ENCODE measurements at places on chromosomes 12 and 14. TPM values are rescaled to one million over a fixed set of nuclear protein-coding genes. Genes with fewer than 3 reads are reported as not detected.

Gene CCDC38
- total RNA-seq: not detected

DNA sequence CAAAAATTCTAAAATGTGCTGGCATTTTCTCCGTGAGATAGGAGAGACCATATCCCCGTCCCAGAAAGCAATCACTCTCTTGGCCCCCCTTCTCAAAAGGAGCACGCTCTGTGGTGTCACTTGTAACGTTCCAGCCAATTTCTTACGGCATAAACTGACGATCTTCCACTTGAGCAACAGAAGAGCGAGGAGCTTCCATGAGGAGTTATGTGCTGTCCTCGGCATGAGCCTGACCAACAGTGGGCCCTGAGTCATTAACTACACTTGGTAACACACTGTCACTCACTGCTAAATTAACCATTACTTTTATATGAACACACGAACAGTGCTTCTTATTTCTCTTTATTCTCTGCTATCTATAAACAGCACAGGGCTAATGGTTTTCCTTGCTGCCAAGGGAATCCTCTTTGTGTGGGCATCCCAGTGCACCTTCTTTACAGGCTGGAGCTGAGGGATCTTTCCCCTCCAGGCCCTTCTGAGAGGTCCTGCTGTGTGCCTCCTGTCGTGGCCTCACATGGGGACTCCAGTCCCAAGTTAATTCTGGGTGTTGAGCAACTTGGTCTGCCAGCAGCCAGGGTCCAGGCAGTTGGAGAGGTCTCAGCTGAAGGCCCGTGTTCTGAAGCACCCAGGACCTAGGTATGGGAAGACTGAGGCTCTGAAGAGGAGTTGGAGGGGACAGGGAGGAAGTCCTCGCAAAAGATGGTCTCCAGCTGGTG lies 9.4 kb downstream of the SLC6A13 start:
- no peak for DNase-seq

Gene LYZ
- 20.7 TPM for total RNA-seq

- DNase-seq: no peak
Observed at GRCh38 chr12:40287369-40287975, 62.7 kb downstream of the LRRK2 start.

Gene GNB3
- total RNA-seq: 3.6 TPM

- DNase-seq: no peak
Observed at GRCh38 chr14:59126714-59127436, 61.6 kb upstream of the DAAM1 start.

DNA sequence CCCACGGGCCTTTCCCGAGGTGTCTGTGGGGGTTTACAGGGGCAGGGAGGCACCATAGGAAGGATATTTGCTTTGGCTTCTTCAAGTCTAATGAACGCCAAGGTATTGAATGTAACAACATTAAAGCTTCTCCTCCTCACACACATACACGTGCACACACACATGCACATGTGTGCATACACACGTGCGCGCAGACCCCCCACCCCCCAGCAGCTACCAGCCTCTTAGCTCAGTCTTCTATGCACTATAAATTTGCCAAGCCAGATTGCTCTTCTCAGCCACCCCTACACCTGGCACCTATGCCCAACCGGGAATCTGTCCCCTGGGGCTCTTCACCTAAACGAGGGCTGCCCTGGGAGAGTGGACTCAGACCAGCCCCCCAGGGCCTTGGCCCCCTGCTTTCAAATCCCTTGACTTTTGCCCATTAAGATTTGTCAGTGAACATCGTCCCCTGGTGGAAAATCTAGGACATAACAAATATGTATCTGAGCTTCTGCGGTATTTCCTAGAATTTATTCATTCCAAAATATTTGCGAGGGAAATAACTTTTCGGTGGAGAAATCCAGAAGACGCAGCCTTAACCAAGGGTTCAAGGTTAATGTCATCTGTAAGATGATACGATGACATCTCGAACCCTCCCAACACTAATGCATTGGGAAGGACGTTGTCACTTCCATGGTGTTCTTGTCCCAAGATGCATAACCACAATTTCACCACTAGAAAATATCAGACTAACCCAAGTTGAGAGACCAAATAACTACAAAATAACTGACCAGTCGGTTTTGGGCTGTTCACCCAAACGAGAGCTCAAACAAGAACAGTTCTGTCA lies 330.4 kb downstream of the MED13L start:
- no peak for DNase-seq

- DNase-seq: no peak
Observed at GRCh38 chr12:4858386-4858785, 51.3 kb upstream of the KCNA1 start.

Gene PTHLH
- total RNA-seq: 1.8 TPM

Gene IFI27
- 282 TPM for total RNA-seq

GRCh38 chr12:72271451-72272090 lies 599 bp upstream of the TRHDE start:
- DNase-seq: peak; percentile 75

GRCh38 chr12:62301799-62302133 lies 41.6 kb downstream of the USP15 start:
- DNase-seq: no peak

Gene SMCO2
- 0.67 TPM for total RNA-seq

DNA sequence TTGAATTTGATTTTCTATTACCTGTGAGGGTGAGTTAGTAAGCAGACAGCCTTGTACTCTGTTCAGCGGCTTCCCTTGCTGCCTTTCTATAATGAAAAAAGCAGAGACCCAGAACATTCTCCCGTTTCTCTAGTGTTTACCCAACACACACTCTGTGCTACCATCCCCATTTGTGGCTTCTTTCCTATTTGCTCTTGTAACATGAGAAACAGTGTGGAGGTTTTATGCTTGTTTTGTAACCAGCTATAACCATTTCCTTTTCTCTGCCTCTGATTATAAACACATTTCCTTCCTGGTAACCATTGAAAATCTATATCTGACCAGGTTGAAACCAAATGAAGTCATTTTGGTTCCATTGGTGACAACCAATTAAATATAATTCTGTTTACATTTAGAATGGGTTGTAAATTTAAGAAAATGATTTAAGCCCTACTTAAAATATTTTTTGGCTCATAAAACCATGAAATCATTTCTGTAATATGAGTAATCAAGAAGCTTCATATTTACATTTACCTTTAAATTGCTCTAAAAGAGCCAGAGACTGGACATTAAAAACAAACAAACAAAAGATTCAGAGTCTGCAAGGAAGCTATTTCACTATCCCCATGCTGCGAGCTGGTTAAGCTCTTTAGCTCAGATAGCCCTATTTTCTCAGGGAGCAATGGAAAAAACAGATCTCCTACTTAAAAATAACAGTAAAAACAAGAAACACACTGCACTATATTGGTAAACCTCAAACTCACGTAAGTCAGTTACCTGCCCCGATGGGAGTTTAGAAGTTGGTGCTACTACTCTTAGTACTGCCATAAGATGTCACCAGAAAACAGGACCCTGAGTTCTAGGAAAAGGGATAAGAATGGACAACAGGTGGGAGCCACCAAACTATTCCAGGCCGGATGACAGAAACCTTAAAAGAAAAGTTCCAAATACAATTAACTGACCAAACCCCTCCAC lies 206.5 kb upstream of the EEA1 start:
- no peak for DNase-seq

GRCh38 chr12:105937009-105937408 lies 201.7 kb downstream of the NUAK1 start:
- no peak for DNase-seq

Gene TBX3
- total RNA-seq: 3.5 TPM

DNA sequence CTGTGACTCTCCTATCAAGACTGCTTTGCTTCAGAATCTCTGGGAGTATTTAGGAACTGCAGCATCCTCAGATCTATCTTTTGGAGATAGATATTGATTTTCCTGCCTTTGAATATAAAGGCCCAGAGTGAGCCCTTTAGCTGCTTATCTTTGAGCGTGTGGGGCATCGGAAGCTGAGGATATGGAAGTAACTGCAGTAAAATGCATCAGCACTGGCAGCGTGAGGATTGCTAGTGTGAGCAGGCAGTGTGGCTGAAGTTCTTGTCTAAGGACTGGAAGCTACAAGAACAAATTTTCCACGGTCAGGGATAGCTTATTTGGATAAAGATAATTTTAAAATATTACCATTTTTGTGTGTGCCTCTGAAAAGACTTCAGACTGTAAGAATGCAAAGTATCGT lies 474.7 kb downstream of the NPAS3 start:
- DNase-seq: no peak
